ENCODE measurements at places on chromosomes 3 and 15. TPM values are rescaled to one million over a fixed set of nuclear protein-coding genes. Genes with fewer than 3 reads are reported as not detected.

GRCh38 chr3:159208050-159208449, 406.2 kb downstream of the MFSD1 start:
- H3K27me3 ChIP-seq, result no peaks in the 10 kb centered on the region
- H3K4me1 ChIP-seq, result no peaks in the 10 kb centered on the region
- H3K27ac ChIP-seq, result no peak overlapping the region
- H3K36me3 ChIP-seq, result no peaks in the 10 kb centered on the region
- no peak for DNase-seq
- no peak overlapping the region for H3K4me3 ChIP-seq

ABCF3 gene
- 74.6 TPM for total RNA-seq

SLC9C1 gene
- total RNA-seq, result 0.79 TPM

DNA sequence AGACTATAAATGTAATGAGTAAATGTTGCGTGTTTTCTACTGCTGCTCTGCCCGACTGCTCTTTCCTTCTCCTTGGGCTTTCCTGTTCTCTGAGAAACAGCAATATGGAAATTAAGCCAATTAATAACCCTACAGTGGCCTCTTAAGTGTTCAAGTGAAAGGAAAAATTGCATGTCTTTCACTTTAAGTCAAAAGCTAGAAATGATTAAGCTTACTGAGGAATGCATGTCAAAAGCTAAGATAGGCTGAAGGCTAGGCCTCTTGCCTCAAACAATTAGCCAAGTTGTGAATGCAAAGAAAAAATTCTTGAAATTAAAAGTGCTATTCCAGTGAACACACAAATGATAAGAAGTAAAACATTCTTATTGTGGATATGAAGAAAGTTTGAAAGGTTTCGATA, 55.0 kb downstream of the ATP2C1 start:
- H3K27me3 ChIP-seq, result no peaks in the 10 kb centered on the region
- H3K4me3 ChIP-seq, result no peak overlapping the region
- no peak overlapping the region for H3K27ac ChIP-seq
- H3K4me1 ChIP-seq, result no peaks in the 10 kb centered on the region
- 0 out of 2 replicates have a peak, but pooled peaks cover 5% of the 10 kb centered on the region for H3K36me3 ChIP-seq

DNA sequence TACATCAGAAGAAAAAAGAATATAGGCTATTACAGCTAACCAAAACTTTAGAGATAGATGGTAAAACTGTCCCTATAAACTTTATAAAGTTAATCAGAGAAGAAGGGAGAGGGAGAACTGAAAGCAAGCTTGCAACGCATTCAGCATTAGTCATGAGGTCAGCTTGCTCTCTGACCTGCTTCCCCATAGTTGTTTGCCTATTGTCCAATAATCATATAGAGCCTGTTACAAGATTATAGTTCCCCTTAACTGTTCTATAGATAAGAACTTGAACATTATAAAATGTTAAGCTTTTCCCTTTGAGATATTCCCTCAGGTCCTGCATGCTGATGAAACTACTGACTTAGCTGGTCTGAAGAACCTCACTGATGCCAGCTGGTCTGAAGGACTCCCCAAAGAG, 74.5 kb downstream of the CPNE4 start:
- peaks cover 10% of the 10 kb centered on the region for H3K27me3 ChIP-seq
- H3K27ac ChIP-seq, result no peak overlapping the region
- no peak overlapping the region for H3K4me3 ChIP-seq
- H3K4me1 ChIP-seq, result no peaks in the 10 kb centered on the region
- DNase-seq, result no peak
- H3K36me3 ChIP-seq, result no peaks in the 10 kb centered on the region

NRROS gene
- total RNA-seq, result 0.12 TPM

- no peaks in the 10 kb centered on the region for H3K27me3 ChIP-seq
- H3K27ac ChIP-seq, result no peak overlapping the region
- peaks cover under 1% of the 10 kb centered on the region for H3K4me1 ChIP-seq
These were observed 74.5 kb downstream of the SPTSSB start for GRCh38 chr3:161296814-161297213.

- no peak overlapping the region for H3K4me3 ChIP-seq
- no peaks in the 10 kb centered on the region for H3K36me3 ChIP-seq
- DNase-seq, result no peak
- H3K27me3 ChIP-seq, result no peaks in the 10 kb centered on the region
These were observed 145.2 kb downstream of the ZIC1 start for GRCh38 chr3:147554332-147554731.

- no peaks in the 10 kb centered on the region for H3K27me3 ChIP-seq
- DNase-seq, result no peak
- H3K27ac ChIP-seq, result no peak overlapping the region
- H3K4me3 ChIP-seq, result no peak overlapping the region
These were observed 37.6 kb downstream of the NANOGP8 start for GRCh38 chr15:35047528-35047927.

- H3K27ac ChIP-seq, result no peak overlapping the region
- no peaks in the 10 kb centered on the region for H3K36me3 ChIP-seq
- no peak for DNase-seq
These were observed 55.0 kb downstream of the RHCG start for GRCh38 chr15:89441295-89441812.

NME9 gene
- 0.79 TPM for total RNA-seq

STRIT1 gene
- not detected for total RNA-seq

DNA sequence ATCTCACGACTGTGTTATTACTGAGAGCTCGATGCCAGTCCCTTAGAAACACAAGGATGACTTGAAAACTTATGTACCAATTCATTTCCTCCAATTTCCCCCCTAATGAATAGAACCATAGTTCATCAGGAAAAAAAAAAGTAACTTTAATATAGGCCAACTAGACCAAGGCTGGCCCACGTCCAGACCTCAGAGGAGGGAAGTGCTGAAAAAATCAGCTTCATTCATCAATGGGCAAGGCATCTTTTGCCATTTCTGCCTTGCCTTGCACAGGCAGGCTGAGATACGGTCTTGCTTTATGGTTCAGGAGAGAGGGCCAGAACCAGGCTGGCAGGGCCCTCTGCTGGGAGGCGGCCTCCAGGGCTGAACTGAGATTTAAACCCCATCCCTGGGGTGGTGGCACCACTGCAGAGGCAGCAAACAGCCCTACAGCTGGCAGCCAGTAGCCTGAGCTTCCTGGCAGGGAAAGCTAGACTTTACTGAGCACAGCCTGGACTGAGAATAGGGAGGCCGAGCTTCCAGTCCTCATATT, 104.1 kb upstream of the TNFAIP8L3 start:
- H3K27me3 ChIP-seq, result no peaks in the 10 kb centered on the region
- H3K36me3 ChIP-seq, result no peaks in the 10 kb centered on the region
- DNase-seq, result no peak
- no peak overlapping the region for H3K27ac ChIP-seq

SPINK8 gene
- total RNA-seq, result not detected

GRCh38 chr3:17292556-17292955, 407.8 kb downstream of the PLCL2 start:
- no peaks in the 10 kb centered on the region for H3K4me1 ChIP-seq
- no peaks in the 10 kb centered on the region for H3K36me3 ChIP-seq
- no peak for DNase-seq
- no peaks in the 10 kb centered on the region for H3K27me3 ChIP-seq
- H3K4me3 ChIP-seq, result no peak overlapping the region

DNA sequence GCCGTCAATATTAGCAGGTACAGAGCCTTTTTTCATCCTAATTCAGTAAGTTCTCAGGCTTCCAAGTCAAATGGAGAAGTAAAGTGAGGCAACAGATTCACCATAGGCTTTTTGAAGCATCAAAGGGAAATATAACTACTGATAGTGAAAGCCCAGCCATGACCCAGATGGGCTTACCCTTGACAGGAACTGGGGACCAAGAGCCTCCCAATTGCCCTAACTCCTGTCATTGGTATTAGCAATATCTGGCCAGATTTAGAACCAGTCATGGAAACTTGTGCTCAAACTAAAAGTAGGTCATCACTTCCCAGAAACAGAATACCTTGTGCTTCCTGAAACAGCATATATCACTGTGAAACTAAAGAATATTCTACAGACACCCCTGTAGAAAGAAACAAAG, 33.0 kb downstream of the NME9 start:
- no peak overlapping the region for H3K4me3 ChIP-seq
- H3K4me1 ChIP-seq, result no peaks in the 10 kb centered on the region
- DNase-seq, result no peak
- no peaks in the 10 kb centered on the region for H3K27me3 ChIP-seq

DNA sequence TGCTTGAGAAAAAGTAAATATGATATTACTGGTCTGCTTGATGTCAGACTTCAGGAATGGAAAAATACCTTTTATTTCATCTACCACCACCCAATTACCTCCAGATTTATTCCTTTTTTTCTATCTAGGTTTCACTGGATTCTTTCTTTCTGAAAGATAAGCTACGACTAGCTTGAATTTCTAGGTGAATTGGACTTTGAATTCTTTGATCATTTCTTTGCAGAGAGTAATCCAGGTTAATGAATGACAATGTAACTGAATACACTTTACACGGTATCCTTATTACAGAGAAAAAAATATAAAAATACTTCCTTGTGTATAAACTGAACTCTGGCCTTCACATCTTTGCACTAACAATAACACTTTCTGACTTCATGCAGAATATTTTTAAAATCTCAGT, 59.5 kb upstream of the TRPC1 start:
- no peak for DNase-seq
- no peak overlapping the region for H3K27ac ChIP-seq
- H3K4me3 ChIP-seq, result no peak overlapping the region
- no peaks in the 10 kb centered on the region for H3K4me1 ChIP-seq
- no peaks in the 10 kb centered on the region for H3K36me3 ChIP-seq

- H3K4me3 ChIP-seq, result no peak overlapping the region
- no peaks in the 10 kb centered on the region for H3K36me3 ChIP-seq
- H3K27ac ChIP-seq, result no peak overlapping the region
- H3K4me1 ChIP-seq, result peaks cover 15% of the 10 kb centered on the region
- DNase-seq, result no peak
- no peaks in the 10 kb centered on the region for H3K27me3 ChIP-seq
These were observed 40.5 kb downstream of the SLC12A6 start for GRCh38 chr15:34297059-34297458.

DNA sequence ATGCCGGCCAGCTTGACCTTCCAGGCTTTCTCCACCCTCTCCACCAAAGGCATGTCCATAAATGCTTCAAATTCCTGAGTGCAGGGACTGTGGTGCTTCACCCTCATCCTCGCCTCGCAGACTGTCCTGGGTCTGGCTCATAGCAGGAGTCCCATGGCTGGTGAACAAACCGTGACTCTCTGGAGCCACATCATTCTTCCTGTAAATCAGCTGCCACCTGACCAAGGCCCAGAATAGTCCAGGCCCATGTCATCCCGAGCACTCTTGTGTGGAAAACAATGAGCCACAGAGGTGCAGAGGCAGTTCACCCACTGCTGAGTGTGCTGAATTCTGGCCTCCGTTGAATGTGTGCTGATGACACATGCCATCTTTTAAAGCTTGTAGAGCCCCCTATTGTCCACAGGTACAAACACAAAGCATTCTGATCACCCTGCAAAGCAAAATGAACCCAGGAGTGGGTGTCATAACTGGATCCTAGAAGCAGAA, 68.6 kb downstream of the ABHD5 start:
- no peak overlapping the region for H3K27ac ChIP-seq
- no peaks in the 10 kb centered on the region for H3K27me3 ChIP-seq
- H3K4me3 ChIP-seq, result no peak overlapping the region
- H3K4me1 ChIP-seq, result no peaks in the 10 kb centered on the region

IQGAP1 gene
- 113 TPM for total RNA-seq

NOX5 gene
- total RNA-seq, result 0.91 TPM

CYP19A1 gene
- not detected for total RNA-seq

PAQR9 gene
- total RNA-seq, result 0.17 TPM

MUC13 gene
- total RNA-seq, result 0.44 TPM

- no peak overlapping the region for H3K27ac ChIP-seq
- H3K4me3 ChIP-seq, result no peak overlapping the region
- H3K36me3 ChIP-seq, result no peaks in the 10 kb centered on the region
- H3K27me3 ChIP-seq, result no peaks in the 10 kb centered on the region
These were observed 86.3 kb downstream of the IGF1R start for GRCh38 chr15:98734466-98735199.

TRIP4 gene
- 18.3 TPM for total RNA-seq

GRCh38 chr15:90190606-90191343, 10.4 kb upstream of the SEMA4B start:
- peak overlapping the region; percentile 56 for H3K27ac ChIP-seq
- H3K4me1 ChIP-seq, result peaks cover 26% of the 10 kb centered on the region
- no peak overlapping the region for H3K4me3 ChIP-seq
- H3K36me3 ChIP-seq, result no peaks in the 10 kb centered on the region

PLA2G4D gene
- 0.34 TPM for total RNA-seq

SLC28A1 gene
- not detected for total RNA-seq

- H3K27ac ChIP-seq, result no peak overlapping the region
- H3K27me3 ChIP-seq, result no peaks in the 10 kb centered on the region
- no peaks in the 10 kb centered on the region for H3K4me1 ChIP-seq
- H3K4me3 ChIP-seq, result no peak overlapping the region
- H3K36me3 ChIP-seq, result no peaks in the 10 kb centered on the region
These were observed 60.3 kb downstream of the TM4SF4 start for GRCh38 chr3:149534671-149535332.

GRCh38 chr3:72080095-72080494, 295.1 kb upstream of the PROK2 start:
- no peak overlapping the region for H3K27ac ChIP-seq
- no peak for DNase-seq
- H3K4me3 ChIP-seq, result no peak overlapping the region
- no peaks in the 10 kb centered on the region for H3K4me1 ChIP-seq
- no peaks in the 10 kb centered on the region for H3K27me3 ChIP-seq

DNA sequence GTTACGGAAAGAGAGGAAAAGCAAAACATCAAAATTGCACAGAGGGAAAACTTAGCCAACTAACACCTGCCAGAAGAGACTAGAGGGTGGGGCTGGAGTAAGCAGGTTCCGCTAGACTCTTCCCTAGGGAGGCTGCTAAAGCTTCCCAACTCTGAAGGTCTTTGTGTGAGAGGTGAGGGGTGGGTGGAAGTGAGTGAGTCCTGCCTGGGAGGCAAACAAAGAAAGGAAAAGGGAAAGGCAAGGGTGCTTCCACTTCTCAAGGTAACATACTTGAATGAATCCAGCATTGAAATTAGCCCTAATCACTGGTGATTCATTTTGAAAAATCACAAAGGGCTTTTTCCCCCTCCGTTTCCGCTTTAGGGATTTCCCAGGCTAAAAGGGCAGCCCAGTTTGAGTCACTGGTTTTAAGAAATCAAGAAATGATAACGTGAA, 220.5 kb upstream of the ADAMTS9 start:
- DNase-seq, result no peak
- H3K4me1 ChIP-seq, result no peaks in the 10 kb centered on the region
- H3K4me3 ChIP-seq, result no peak overlapping the region
- H3K27ac ChIP-seq, result no peak overlapping the region
- peaks cover 3% of the 10 kb centered on the region for H3K27me3 ChIP-seq

- H3K4me3 ChIP-seq, result no peak overlapping the region
- no peaks in the 10 kb centered on the region for H3K27me3 ChIP-seq
- H3K27ac ChIP-seq, result no peak overlapping the region
- H3K36me3 ChIP-seq, result no peaks in the 10 kb centered on the region
- DNase-seq, result no peak
- no peaks in the 10 kb centered on the region for H3K4me1 ChIP-seq
These were observed 64.1 kb upstream of the HEG1 start for GRCh38 chr3:125119752-125120378.

- H3K27me3 ChIP-seq, result no peaks in the 10 kb centered on the region
- no peaks in the 10 kb centered on the region for H3K4me1 ChIP-seq
- no peak overlapping the region for H3K4me3 ChIP-seq
- no peaks in the 10 kb centered on the region for H3K36me3 ChIP-seq
- DNase-seq, result no peak
- no peak overlapping the region for H3K27ac ChIP-seq
These were observed 134.1 kb downstream of the EFHB start for GRCh38 chr3:19799887-19800286.
